Nucleus accumbens (tissue), 56 donors: ENCODE measurements at places on chromosomes 16 and 17.

DNA sequence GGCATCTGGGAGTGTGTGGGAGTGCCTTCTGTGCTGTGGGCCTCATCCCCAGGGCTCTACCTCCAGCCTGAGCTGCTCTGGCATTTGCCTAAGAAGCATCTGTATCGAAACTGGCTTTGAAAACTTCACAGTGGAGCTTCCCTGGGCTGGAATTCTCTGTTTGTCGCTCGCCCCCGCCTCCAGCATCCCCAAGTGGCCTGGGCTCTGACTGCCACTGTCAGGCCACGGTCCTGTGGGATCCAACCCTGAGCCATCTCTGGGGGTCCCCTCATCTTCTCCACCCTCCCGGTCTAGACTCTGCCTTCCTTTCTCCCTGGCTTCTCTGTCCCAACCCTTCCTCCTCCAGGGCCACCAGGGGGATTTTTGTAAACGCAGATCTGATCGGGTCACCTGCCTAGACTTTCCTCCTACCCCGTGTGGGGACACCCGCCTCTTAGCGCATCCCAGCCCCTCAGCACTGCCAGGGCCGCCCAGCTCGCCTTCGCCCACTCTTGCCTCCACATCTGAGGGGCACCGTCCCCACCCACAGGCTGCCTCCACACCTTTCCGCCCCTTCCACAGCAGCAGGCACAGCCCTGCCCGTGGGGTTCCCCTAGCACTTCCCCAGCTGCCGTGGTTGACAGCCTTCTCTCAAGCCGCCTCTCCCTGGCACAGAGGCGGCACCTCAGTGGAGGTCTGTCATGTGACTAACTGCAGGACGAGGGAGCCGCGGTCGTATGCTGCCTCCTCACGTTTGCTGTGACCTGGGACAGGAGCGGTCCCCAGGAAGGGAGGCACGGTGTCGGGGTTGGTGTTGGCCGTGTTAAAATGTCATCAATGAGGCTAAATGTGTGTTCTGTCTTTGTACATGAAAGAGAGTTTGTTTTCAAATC, 12.0 kb downstream of the TBC1D24 start:
- no peak for DNase-seq

DNA sequence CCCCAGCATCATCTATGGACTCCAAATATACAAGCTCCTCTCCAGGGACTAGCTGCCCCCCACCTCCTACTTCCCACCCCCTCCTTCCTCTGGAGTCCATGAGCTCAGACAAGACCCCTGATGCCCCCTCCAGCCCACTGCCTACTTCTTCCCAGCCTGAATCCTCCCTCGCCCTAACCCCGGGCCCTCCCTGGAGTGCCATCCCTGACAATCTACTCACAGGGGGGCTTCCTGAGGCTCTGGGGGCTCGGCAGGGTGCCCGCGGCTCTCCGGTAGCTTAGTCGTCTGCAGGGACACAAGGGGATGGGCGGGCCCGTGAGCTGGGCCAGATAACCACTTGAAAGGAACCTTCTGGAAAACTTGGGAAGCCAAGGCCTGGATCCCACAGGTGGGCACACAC, 15.1 kb downstream of the MPP3 start:
- DNase-seq = no peak

- DNase-seq = no peak
Observed at GRCh38 chr17:72299100-72299499, 178.3 kb downstream of the SOX9 start.

GRCh38 chr16:66273644-66274334, 92.7 kb upstream of the CDH5 start:
- DNase-seq = no peak

DNA sequence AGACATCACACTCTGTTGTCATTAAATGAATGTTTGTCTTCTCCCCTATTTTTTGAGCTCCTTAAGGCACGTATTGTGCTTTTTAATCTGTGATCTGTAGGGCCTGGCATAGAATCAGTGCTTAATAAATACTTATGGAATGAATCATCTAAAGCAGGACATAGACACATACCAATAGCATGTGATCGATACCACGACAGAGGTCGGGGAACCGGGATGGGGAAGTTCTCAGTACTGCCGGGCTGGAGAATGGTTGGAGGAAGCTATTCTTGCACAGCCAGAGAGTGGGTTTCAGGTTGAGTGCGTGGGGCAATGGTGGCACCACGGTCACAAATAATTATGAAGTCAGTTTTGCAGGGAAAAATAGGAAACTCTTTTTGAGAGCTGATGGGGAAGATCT, 26.8 kb downstream of the NLRP1 start:
- DNase-seq = no peak

- DNase-seq = no peak
Observed at GRCh38 chr16:9827062-9827752, 355.0 kb downstream of the GRIN2A start.
